Activated CD8-positive, alpha-beta memory T cell treated with anti-CD3 and anti-CD28 coated beads for 1 hour (primary cell): ENCODE measurements at places on chromosomes 4 and X.

GRCh38 chr4:118939169-118939783 is 50.6 kb downstream of the SYNPO2 start:
- no peak for DNase-seq

DNA sequence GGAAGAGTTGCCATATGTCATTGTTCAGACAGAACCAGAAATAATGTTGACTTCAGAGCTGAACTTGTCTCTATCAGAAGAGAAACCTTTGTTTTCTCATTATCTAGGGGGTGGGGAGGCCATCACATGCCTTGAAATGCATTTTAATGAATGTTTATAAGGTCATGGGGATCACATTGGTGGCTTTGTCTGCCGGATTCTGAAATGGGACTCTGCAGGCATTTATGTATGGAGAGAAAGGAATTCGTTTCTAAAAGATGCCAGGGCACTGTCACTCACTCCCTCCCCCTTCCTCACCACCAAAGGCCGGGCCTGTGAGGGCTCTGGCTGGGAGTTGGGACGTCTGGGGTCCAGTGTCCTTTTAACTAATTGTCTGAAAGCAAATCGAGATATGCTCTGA is 102.2 kb downstream of the MAMLD1 start:
- DNase-seq, result no peak

- DNase-seq, result no peak
Measured at GRCh38 chr4:7632341-7632740, 197.6 kb upstream of the PSAPL1 start.

GRCh38 chr4:52687696-52688095 is 28.6 kb upstream of the USP46 start:
- DNase-seq, result no peak

DNA sequence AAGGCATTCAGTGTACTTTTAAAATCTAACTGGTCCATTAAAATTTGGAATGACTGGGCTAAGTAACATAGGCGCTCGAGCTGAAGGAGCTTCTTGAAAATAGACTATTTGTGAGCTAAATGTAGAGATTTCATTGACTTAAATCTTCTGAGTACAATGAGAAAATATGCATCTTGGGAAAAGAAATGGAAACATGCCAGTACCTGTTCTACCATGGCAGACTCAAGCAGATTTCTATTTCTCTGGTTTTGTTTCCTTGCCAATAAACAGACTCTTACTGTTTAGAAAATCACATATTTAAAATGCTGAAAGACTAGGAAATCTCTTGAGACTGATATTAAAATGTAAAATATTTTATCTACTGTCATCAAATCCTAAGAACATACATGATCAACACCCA is 678.1 kb downstream of the FAT4 start:
- DNase-seq, result no peak

GRCh38 chr4:81235982-81236749 is 21.1 kb upstream of the PRKG2 start:
- no peak for DNase-seq

- DNase-seq, result no peak
Measured at GRCh38 chr4:118226311-118227010, 126.3 kb downstream of the PRSS12 start.

- DNase-seq, result no peak
Measured at GRCh38 chrX:10603612-10604011, 16.8 kb downstream of the MID1 start.

GRCh38 chrX:3501833-3502535 is 155.5 kb upstream of the MXRA5 start:
- DNase-seq, result no peak

DNA sequence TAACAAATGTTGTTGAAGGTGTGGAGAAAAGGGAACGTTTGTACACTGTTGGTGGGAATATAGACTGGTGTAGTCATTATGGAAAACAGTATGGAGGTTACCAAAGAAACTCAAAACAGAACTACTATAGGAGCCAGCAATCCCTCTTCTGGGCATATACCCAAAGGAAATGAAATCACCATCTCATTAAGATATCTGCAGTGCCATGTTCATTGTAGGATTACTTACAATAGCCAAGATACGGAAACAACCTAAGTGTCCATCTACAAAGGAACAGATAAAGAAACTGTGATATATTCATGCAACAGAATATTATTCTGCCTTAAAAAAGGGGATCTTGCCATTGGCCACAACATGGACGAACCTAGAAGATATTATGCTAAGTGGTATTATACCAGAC is 22.2 kb downstream of the APBB2 start:
- DNase-seq, result no peak

DNA sequence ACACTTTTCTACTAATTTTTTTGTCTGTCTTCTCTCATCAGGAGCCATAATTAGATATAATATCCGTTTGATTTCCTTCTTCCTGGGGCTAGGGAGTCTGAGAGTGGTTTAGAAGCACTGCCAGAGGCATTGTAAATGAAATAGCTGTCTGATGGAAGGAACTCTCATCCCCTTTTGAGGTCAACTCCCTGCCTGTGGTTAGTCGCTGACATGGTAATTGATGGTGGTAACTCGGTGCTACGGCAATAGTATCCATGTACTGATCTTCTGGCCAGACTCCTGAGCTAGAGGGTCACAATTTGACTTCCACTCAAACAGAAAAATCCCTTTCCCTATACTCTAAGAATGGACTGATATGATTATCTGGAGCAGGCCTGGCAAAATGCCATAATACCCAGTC is 108.1 kb upstream of the TRPC5 start:
- DNase-seq, result no peak

DNA sequence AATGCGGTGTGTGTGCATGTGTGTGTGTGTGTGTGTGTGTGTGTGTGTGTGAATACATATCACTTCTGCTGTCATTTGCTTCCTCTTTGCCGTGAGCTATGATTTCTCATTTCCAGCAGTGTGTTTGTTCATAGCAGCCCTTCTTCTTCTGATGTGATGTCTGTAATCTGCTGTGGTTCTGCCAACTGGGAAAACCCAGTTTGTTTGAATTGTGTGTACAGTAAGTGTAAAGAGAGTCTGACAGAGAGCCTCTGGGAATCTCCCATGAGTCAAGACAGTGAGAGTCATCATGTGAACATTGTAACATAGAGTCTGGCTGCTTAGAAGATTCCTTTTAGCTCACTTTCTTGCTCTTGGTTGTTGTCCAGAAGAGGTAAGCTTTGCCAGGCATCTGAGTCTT is 8.4 kb upstream of the NWD2 start:
- no peak for DNase-seq

GRCh38 chr4:139815778-139816601 is 150.4 kb downstream of the MGST2 start:
- DNase-seq, result no peak

GRCh38 chr4:111362941-111363361 is 740.1 kb upstream of the PITX2 start:
- DNase-seq, result no peak

DNA sequence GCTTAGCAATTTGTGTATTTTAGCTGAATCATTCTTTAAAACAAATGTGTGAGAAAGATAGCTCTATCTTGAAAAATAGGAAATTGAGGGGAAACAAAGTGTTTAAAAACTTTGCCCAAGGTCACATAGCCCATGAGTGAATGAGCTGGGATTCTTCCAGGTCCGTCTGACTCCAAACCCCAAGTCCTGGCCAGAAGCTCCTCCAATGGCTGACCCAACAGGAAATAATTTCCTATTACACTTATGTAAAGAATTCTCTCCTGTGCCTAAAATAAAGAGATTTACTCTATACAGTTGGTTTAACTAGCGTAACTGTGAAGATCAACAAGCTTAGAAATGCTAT is 287.6 kb downstream of the ARHGAP24 start:
- no peak for DNase-seq

- DNase-seq, result no peak
Measured at GRCh38 chr4:80486603-80487002, 151.1 kb downstream of the CFAP299 start.

DNA sequence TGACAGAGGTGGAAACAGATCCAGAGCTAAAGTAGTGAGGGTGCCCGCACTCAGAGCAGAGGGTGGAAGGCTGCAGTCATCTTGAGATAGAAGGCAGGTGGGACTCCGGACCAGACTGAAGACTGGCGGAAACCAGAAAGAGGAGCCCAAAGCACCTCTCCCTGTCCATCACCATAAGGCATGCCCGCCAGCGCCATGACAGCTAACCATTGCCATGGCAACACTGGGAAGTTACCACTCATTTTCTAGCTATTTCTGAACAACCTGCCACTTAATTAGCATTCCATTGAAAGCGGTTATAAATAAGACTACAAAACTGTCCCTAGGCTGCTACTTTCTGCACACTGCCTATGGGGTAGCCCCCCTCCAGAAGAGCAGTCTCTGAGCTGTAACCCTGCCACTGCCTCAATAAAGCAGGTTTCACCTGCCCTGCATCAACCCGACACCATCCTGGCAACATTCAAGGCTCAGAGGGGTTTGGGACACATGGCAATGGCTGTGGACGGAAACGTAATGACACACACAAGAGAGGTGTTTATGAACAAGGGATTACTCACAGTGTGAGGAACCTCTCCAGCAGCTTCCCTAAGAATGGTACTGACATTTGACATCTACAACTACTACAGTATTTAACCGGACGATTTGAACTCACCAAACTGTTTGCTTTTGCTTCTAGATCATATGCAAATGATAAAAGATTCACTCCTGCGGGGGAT is 27.8 kb upstream of the FGFBP2 start:
- DNase-seq, result no peak

GRCh38 chr4:55124322-55125076 is 896 bp downstream of the KDR start:
- no peak for DNase-seq

- DNase-seq, result no peak
Measured at GRCh38 chr4:185683896-185684295, 128.1 kb downstream of the SORBS2 start.
